ENCODE measurements at places on chromosomes 2 and 18. TPM values are rescaled to one million over a fixed set of nuclear protein-coding genes. Genes with fewer than 3 reads are reported as not detected.

Gene PID1
- total RNA-seq: not detected

GRCh38 chr18:55376387-55376786 lies 211.6 kb downstream of the TCF4 start:
- no peak overlapping the region for H3K27ac ChIP-seq
- no peaks in the 10 kb centered on the region for H3K27me3 ChIP-seq
- no peaks in the 10 kb centered on the region for H3K36me3 ChIP-seq
- DNase-seq: no peak
- no peaks in the 10 kb centered on the region for H3K4me1 ChIP-seq

Gene APLF
- total RNA-seq: 4.5 TPM

DNA sequence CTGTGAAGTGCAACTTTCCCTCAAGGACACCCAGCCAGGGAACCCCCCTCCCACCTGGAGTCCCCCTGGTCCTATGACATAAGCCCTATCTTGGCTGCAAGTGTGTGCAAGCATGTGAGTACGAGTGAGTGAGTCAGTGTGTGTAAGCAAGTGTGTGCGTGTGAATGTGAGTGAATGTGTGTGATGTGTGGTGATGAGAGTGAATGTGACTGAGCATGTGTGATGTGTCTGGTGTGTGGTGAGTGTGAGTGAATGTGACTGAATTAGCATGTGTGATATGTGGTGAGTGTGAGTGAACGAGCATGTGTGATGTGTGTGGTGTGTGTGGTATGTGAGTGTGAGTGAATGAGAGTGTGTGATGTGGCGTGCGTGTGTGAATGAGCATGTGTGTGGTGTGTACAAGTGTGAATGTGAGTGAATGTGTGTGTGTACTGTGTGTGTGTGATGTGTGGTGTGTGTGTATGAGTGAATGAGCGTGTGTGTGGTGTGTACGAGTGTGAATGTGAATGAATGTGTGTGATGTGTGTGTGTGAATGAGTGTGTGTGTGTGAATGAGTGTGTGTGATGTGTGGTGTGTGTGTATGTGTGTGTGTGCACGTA lies 68.8 kb upstream of the SMAD7 start:
- peaks cover 41% of the 10 kb centered on the region for H3K4me1 ChIP-seq
- no peak for DNase-seq

DNA sequence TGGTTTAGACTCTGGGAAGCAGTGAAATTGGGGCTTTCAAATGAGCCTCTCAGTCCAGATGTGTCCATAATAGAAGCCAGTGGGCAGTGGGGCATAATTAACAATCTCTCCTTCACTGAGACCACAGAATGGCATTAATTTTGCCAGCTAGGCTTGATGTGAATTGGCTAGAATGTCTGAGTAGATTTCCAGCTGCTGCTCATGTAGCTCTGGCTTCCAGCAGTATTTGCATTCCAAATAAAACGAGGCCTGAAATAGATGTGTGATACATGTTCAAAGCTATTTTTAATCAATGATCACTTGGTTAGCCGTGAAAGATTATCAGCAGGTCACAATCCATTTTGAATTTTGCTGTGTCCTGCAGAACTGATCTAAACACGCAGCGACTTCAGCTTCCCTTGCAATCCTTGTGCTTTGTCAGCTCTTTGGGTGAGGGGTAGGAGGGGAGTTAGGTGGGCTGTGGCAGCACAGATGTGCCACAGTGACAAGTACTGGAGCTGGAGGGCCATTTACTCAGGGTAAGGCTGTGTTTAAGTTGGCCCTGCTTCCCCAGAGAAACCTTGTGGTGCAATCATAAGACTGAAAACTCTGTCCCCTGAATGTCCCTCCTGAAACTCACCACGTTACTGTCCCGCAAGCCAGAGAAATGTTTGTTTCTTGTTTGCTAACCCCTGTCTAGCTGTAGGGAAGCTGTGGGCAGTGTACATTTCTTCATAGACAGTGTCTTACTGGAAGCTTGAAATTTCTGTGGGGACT lies 56.9 kb upstream of the TMEM178A start:
- no peaks in the 10 kb centered on the region for H3K27me3 ChIP-seq
- no peak overlapping the region for H3K27ac ChIP-seq
- DNase-seq: no peak
- H3K36me3 ChIP-seq: no peaks in the 10 kb centered on the region

GRCh38 chr2:42051543-42052235 lies 3.9 kb downstream of the PKDCC start:
- DNase-seq: no peak
- H3K27me3 ChIP-seq: 0 out of 2 replicates have a peak, but pooled peaks cover 7% of the 10 kb centered on the region
- peaks cover 9% of the 10 kb centered on the region for H3K4me1 ChIP-seq
- H3K4me3 ChIP-seq: no peak overlapping the region

DNA sequence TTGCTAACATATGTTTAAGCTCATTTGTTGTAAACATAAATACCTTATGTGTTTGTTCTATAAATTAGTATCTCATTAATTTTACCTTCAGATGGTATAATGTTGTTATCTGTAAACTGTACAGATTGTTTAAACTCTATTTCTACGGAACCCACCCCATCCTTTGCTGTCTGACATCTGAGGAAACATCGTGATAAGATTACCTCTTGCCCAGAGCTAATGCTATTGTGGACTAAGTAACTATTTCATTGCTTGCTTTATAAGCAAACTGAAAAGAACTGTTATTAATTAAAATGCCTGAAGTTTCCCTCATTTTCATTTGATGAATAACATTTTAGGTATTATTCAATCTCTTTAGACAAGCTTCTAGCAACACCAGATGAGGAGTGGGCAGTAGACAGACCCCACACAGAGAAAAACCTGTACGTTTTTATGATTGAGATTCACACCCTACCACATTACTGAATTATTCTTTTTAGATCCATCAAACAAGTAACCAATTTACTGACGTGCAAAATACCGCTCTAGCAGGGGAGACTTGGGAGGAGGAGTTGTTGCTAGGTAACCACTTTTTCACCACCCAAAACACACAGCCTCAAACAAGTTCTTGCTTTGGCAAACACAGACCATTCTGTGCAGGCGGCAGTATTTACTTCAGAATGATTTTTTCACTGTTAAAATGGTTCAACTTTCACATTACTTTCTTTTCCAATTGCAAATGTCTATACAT lies 1.9 kb upstream of the SYT4 start:
- no peaks in the 10 kb centered on the region for H3K27me3 ChIP-seq
- no peak overlapping the region for H3K4me3 ChIP-seq
- H3K27ac ChIP-seq: no peak overlapping the region
- H3K36me3 ChIP-seq: no peaks in the 10 kb centered on the region

Data from PC-9 (cell line).